ENCODE measurements at places on chromosomes 3 and 15.

GRCh38 chr3:192869131-192870031 is 48.3 kb downstream of the MB21D2 start:
- no peak for DNase-seq

GRCh38 chr15:70361891-70362290 is 264.2 kb upstream of the TLE3 start:
- no peak for DNase-seq

DNA sequence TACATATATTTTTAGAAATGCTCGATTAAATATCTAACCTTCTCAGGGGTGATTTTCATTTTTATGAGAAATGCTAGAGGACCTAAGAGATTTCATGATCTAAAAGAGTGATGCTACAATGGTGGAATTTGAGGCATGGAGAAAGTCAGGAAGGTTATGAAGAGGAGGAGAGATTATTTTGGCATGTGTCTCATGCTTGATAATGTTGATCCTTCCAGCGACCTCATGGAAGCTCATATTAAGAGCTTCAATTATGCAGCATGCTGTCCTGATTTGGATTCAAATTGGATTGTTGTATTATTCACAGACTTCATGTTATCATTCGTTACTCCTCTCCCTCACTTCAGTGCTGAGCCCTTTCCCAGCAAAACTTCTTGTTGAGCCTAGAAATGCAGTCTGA is 112.5 kb downstream of the RAP2B start:
- no peak for DNase-seq

- DNase-seq, result no peak
These were observed 342.8 kb upstream of the IL12A start for GRCh38 chr3:159645874-159646273.

DNA sequence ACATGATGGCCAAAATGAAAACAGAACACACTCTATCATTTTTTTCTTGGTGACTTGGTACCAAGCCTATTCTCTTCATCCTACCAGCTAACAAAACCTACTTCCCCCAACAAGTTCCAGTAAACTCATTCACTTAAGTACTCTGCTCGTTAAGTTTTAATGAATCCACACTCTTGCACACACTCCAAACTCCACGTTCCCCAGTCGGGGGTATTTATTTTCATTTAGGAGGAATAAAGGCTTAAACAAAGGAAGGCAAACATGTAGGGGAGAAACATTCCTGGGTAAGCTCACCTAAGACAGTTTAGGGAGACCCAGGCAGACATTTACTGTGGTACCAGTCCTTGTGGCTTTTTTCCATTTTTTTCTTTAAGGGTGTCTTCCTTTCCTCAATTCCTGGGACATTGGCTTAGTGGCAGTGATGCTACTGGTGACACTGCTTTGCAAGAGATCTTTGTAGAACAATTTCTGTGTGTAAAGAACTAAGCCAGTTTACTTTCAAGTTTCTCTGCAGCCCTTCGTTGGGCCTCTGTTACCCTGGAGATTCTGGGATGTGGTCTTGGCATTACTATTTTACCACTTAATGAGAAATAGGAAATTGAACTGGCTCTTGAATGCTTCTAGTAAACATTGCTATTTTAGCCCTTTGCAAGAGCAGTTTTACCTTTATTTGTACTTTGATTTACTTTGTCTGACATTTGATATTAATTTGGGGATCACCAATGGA is 117.3 kb upstream of the C15orf61 start:
- DNase-seq, result no peak

DNA sequence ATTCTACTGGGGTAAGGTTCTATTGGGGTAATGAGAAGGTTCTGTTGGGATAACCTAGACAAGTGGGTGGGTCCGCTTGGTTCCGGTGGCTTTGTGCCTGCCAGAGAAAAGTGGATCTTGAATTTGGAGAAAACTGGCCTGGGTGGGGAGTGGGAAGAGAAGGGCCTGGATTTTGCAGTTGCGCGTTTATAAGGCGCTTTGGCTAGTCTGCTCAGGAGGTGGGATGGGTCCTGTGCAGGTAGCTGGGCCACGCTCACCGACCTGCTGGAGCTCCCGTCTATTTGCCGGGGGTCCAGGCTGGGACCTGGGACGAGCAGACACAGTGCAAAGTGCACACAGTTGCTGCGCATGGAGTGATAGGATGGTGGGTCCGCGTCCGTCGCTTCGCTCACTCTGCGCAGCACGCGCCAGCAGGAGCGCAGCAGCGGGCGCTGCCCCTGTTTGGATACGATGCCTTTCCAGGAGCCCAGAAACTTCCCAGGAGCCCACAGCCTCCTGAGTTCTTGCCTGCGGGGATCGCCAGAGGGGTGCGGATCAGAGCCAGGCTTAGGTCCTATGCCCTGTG is 1.3 kb upstream of the AP3B2 start:
- no peak for DNase-seq

DNA sequence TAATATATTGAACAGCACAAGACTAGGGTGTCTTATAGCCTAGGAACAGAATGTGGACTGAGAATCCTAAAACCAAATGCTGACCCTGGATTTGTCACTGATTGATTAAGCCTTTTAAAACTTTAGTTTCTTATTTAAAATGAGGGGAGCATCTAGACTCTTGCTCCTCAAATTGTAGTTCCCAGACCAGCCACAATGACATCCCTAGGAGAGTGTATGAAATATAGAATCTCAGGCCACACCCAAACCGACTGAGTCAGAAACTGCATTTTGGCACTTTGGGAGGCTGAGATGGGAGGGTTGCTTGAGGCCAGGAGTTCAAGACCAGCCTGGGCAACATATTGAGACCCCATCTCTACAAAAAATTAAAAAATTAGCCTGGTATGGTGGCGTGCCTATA is 287.8 kb upstream of the UMPS start:
- DNase-seq, result no peak

DNA sequence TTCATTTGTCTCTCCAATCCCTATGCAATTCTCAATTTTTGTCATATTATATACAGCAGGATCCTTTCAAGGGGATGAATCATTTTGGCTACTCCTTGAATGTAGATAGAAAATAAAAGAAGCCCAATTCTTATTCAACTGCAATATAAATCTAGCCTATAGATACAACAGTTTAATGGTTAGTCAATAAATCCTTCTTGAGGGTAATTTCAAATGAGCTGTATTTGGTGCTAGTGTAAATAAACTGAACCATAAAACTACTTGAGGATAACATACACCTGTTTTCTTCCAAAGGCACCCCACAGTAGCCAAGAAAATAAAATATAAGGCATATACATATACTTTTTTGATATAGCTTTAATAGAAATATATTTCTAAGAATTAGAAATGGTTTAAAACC is 830.3 kb downstream of the ROBO1 start:
- no peak for DNase-seq

DNA sequence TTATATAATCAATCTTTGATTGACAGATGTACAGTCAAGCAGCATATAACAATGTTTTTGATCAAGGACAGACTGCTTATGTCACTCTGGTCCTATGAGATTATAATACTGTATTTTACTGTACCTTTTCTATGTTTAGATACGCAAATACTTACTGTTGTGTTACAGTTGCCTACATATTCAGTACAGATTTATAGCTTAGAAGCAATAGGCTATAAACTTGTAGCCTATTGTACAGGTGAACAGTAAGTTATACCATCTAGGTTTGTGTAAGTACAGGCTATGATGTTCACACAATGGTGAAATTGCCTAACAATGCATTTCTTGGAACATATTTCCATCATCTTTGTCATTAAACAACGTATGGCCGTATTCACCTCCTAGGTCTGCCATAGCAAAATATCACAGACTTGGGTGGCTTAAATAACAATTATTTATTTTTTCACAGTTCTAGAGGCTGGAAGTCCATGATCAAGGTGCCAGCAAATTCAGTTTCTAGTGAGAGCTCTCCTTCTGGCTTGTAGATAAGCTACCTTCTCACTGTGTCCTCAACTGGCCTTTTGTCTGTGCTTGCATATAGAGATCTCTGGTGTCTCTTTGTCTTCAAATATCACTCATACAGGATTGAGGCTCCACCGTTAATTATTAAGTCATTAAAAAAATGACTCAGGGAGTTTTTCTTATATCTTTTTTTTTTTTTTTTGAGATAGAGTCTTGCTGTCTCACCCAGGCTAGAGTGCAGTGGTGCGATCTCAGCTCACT is 89.1 kb downstream of the EBLN2 start:
- no peak for DNase-seq

- no peak for DNase-seq
These were observed 39.7 kb upstream of the C15orf39 start for GRCh38 chr15:75161917-75162414.

DNA sequence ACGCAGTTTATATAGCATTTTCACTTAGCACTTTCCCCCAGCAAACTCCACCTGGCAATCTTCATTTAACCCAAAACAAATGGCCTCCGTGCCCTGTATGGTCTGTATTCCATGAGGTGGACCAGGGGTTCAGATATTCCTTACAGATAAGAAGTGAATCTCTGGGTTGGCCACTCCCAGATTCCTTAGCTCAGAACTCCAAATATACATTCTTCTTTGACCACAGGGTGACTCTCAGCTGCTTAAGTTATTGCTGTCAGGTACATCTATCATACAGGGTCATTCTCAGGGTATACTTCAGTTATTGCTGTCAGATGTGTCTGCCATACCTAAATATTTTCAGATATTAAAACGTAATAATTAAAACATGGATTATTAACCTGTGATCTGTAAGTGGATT is 229.8 kb downstream of the TBL1XR1 start:
- no peak for DNase-seq

GRCh38 chr3:114420072-114420471 is 126.2 kb downstream of the TIGIT start:
- no peak for DNase-seq

- DNase-seq, result no peak
These were observed 24.7 kb upstream of the KLHL6 start for GRCh38 chr3:183579967-183580900.

DNA sequence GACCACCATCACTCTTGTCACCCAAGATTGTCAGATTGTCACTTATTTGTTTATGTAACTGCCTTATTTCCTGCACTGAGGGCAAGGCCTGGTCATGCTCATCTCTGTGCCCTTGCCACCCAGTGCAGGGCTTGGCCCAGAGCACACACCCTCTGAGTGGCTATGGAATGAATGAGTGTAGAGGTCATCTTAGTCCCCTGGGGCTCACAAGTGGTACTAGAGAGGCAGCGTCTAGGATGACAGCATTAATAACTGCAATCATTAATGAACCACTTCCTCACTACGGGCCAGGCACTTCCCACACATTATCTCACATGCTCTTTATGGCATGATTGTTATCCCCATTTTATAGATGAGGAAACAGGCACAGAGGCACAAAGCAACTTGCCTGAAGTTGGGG is 117.0 kb downstream of the SMAD6 start:
- no peak for DNase-seq

- DNase-seq, result no peak
These were observed 368.2 kb upstream of the ROPN1 start for GRCh38 chr3:124360155-124360554.

GRCh38 chr3:55453886-55454496 is 33.1 kb downstream of the WNT5A start:
- no peak for DNase-seq

DNA sequence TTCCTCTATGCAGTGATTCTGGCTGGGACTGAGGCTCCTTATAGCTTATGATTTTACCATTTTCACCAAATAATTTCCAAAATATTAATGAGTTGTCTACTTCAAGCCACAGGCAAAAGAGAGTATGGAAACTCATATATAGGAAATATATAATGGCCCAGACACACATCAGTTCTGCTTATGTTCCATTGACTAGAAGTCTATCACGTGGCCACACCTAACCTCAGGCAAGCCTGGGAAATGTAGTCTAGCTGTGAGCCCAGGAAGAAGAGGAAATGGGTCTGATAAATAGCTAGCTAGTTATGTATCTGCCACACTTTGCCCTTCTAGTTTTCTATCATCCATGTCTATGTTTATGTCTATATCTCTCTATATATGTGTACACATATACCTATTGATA is 195.1 kb downstream of the OTOL1 start:
- no peak for DNase-seq

GRCh38 chr3:46272028-46272451 is 29.8 kb downstream of the CCR3 start:
- DNase-seq, result no peak

DNA sequence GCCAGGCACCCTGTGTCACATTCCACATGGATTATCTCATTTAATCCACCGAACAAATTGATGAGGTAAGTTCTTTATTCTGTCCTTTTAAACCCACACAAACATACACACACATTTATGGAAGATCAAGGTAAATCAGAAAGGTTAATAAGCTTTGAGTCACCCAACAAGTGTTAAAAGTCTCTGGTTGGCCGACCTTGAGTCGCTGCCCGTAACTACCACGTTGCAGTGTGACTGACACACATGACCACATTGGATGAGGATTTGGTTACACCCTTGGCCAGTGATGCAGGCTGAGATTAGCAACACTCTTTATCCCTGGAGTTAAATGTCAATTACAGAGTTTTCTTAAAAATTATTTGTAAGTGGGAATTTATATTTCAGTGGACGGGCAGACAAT is 19.2 kb downstream of the FOXP1 start:
- no peak for DNase-seq

DNA sequence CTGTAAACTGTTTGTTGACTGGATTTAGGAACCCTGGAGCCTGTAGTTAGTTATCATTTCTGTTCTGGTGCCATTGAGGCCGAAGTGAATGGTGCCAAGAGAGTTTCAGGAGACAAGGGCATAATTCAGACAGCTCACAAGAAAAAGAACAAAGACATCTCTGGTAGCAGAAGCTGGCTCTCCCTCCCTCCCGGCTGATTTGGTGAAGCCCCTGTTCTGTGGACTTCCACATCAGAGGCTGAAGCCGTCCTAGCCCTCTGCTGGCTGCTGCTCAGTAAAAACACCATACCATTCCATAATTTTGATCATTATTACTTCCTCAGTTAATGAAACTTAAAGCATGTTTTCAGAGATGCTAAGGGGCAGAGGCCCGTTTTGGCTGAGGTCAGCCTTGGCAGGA is 381.2 kb upstream of the WNT5A start:
- no peak for DNase-seq

DNA sequence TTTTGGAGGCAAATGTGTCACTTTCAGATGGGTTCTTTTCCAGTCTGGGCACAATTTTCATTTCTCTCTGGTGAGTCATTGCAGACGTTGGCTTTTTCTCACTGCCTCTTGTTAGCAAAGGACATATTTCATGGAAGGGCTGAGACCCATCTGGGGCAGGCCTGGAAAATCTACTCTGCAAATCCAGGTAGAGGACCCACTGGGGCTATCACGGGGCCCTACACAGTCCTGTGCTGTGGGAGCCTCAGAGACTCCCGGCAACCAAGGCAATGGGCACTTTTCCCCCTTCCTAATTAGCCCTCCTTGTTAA is 58.0 kb downstream of the HRH1 start:
- DNase-seq, result no peak

Measured in neuronal stem cell (in vitro differentiated cells).